A673 (cell line): ENCODE measurements at places on chromosomes 1 and 21.

- DNase-seq = no peak
Observed at GRCh38 chr1:51636764-51637522, 20.1 kb downstream of the OSBPL9 start.

DNA sequence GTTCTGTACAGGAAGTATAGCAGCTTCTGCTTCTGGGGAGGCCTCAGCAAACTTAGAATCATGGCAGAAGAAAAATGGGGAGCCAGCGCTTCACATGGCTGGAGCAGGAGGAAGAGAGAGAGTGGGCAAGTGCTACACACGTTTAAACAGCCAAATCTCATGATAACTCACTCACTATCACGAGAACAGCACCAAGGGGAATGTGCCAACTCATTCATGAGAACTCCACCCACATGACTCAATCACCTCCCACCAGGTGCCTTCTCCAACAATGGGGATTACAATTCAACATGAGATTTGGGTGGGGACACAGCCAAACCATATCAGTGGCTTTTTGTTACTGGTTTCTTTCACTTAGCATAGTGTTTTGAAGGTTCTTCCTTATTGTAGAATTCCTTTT is 138.6 kb downstream of the SYT14 start:
- DNase-seq = no peak

- DNase-seq = peak; percentile 89
Observed at GRCh38 chr1:72111662-72112061, 170.7 kb downstream of the NEGR1 start.

- no peak for DNase-seq
Observed at GRCh38 chr1:110480356-110481096, 29.6 kb downstream of the PROK1 start.

- no peak for DNase-seq
Observed at GRCh38 chr1:160739098-160739511, at the start of gene SLAMF7. TSS of gene SLAMF7 (plus strand) at chr1:160739247. CDS start at chr1:160739302, 55 bp downstream.

DNA sequence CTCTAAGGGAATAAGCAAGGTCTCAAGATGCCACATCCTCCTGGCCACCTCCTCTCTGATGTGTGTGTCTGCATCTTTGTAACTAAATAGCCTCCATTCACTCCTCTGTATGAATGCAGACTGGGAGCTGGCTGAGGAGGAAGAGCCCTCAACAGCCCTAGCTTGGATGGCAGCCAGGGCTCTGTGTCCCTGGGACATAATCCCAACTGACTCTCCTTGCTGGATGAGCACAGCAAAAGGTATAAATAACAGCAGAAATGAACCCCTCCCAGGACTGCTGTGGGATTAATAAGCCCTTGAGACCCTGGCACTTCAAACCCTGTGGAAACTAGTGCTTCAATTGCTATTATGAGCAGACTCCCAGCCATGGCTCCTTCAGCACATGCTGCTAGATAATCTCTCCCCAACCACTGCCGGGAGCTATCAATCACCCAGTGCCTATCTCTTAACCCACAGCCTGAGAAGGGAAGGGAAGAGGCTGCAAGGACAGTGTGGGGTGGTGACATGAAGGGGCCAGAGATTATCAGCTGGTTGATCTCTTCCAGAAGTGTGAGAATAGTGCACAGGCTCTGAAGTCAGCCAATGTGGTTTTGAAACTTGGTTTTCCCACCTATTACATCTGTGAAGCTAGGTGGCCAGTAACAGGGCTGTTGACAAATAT is 152.2 kb downstream of the TNR start:
- peak; percentile 17 for DNase-seq

DNA sequence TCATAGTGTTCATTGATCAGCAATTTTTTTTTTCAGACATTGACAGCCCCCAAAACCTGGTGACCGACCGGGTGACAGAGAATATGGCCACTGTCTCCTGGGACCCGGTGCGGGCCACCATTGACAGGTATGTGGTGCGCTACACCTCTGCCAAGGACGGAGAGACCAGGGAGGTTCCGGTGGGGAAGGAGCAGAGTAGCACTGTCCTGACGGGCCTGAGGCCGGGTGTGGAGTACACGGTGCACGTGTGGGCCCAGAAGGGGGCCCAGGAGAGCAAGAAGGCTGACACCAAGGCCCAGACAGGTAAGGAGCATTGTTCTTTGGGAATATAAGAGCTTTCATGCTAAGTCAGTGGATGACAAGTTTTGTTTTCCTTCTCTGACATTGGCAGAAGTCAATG is 49.3 kb downstream of the TNN start:
- DNase-seq = no peak

DNA sequence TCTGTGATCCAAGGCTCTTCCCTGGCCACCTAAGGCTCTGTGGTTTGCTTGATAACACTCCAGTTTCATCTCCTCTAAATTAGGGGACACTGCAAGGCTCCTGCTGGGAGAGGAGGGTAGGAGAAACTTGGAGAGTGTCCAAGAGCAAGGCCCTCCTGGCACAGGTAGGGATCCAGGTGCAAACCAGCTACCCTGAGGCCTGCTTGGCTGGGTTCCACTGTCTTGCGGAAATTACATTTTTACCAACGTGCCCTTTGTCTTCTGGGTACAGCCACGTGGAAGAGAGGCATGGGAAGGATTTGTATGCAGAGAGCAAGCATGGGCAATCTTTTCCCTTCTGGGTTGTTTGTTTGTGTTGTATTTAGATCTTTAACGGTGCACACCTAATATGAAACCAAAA is 132.5 kb downstream of the PRDM2 start:
- no peak for DNase-seq

- DNase-seq = no peak
Observed at GRCh38 chr1:31592132-31592531, 15.8 kb downstream of the TINAGL1 start.

GRCh38 chr1:23854568-23854967 is 13.5 kb downstream of the FUCA1 start:
- DNase-seq = peak; percentile 37

DNA sequence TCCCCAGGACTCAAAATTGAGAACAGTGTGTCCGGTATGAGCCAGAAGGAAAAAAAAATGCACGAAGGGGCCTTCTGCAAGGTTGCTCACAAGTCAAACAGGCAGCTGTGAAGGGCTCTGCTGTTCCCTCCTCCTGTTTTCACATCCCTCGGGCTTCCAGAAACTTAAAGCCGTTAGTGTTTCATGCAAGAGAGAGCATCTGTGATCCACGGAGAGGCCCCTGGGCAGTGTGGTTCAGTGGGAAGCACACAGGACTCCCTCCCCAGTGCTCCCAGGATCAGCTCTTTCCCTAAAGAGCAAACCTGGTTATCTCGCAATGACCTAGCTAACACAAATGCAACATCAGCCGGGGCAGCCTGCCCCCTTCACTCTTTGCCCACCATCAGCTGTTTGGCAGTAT is 2.9 kb upstream of the MATN1 start:
- DNase-seq = no peak

- DNase-seq = no peak
Observed at GRCh38 chr1:19418503-19418971, 66.8 kb downstream of the CAPZB start.

DNA sequence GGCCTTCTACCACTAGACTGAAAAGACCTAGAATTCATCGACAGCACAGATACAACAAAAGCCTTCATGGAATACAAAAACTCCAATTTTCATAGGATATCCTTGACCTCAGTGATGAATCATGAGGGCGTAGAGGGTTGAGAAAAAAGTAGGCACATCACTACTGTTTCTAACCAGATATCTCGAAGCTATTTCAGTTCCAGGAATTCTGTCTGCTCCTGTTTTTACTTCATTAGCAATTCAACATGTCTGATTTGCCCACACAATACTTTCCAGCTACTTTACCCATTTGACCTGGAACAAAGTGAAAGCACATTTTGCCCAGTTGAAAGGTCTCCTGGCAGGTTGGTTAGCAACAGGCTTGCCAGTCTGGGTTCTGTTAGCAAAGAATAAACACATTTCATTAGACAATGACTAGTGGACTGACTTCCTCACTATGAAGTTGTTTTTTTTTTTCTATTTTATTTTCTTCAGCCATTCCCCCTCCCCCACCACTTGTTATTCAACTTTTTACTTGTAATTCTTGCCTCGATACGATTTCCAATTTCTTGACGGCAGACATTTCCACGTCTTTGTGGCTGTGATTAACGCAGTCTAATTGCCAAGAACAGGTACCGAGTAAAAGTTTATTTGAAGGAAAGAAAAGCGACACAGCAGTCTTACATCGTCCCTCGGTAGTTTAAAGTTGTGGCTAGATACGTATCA is 4.0 kb upstream of the ZBTB18 start:
- DNase-seq = no peak

GRCh38 chr1:191734321-191734720 is 423.9 kb upstream of the RGS18 start:
- DNase-seq = no peak

- no peak for DNase-seq
Observed at GRCh38 chr1:220979371-220979770, 100.1 kb downstream of the HLX start.

GRCh38 chr21:42461881-42462877 is 33.8 kb downstream of the RSPH1 start:
- DNase-seq = no peak

DNA sequence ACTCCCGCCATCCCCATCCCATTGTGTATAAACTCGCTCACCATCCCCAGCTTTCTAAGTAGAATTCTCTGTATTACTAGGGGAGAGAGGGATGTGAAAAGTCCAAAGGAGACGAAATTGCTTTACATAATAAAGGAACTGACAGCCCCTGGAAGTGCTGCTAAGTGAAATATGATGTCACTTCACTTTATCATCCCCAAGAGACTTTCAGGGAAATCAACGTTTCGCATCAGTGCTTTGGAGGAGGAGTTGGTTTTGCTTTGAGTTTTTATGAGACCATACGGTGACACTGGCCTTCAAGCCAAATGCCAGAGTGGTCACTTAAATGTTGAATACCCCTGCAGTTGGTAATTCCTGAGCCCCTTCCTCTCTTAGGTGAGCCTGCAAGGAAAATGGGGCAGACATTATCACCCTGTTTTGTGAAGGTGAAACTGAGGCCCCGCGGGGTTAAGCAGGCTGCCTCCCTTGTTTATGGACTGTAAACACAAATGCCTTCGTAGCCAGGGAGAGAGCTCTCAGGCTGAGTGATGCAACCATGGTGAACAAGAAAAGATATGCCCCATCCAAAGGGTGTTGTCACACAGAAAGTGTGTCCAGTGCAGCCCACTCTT is 58.4 kb upstream of the KAZN start:
- DNase-seq = peak; percentile 91

DNA sequence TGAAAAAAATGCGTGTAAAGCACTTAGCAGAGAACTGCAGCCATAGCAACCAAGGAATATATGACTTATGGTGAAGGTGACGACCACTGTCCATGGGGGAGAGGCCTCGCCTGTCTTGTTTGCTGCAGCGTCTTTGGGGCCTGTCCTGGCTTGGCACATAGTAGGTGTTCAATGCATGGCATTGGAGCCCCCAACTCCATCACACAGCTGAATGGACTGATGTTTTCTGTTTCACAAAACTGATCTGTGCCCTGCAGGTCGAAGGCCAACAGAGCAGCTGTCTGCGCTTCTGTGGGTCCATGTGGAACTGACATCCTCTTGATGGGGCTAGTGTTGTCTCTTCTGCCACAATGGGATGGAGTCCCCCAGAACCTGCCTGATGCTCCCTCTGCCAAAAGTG is 296.0 kb downstream of the PTPRU start:
- no peak for DNase-seq

GRCh38 chr1:92167151-92167550 is 50.6 kb upstream of the C1orf146 start:
- no peak for DNase-seq

DNA sequence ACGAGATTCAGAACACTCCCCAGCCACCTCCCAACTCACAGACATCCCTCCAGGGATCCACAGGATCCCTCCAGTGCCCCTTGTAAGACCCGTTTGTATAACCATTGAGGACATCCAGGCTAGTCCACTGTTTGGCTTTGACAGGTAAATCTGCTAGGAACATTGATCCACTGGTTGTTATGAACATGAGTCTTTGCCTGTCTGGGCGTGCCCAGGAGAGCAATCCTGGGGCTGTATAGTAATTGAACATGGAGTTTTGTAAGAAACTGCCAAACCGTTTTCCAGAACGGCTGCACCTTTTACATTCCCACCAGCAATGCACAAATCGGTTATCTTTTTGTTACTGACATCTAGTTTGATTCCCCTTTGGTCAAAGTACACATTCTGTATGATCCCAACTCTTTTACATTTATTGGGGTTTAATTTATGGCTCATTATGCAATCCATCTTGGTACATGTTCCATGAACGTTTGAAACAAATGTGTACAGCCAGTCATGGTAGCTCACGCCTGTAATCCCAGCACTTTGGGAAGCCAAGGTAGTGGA is 88.7 kb downstream of the WDR4 start:
- DNase-seq = no peak

DNA sequence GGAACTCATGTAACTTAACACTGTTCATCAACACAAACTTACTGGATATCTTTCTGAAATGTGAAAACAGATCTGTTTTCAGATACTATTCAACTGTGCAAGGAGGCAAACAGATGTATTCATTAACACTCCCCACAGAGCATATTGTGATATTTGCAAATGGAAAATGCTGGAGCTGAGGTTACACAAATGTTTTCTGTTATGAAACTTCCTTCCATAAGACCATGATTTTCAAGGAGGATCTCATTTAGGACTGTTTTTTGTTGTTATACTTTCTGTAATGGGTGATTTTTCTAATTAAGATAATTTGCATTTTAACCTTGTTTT is 56.1 kb downstream of the GABPA start:
- DNase-seq = no peak

DNA sequence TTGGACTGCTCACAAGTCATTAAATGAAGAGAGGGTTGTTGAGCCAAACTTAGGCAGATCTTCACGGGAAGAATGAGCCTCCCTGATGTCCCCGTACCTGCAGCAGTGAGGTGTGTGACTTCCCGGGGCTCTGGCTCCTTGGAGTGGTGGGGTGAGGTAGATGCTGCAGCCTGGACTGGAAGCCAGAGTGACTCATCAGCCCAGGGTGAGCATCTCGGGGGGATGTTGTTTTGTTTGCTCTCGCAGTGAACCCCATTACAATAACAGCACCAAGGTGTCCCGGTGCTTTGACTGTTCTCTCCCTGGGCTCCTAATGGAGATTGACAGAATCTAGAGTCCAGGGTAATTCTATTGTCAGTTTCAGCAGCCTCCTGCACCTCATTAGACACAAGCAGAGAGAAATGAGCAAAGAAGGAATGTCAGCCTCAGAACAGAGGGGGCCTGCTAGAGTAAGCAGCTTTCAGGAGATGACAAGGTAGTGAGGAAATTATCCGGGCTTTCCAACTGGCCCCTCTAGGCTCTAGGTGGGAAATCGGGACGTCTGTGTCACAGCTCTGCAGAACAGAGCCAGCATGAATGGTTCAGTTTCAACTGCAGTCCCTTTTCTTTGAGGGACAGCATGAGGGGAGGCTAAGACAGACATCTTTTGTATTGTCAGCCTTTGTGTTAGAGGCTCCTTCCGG is 36.0 kb upstream of the LRRN2 start:
- no peak for DNase-seq
